ENCODE measurements at places on chromosomes 3 and 15.

DNA sequence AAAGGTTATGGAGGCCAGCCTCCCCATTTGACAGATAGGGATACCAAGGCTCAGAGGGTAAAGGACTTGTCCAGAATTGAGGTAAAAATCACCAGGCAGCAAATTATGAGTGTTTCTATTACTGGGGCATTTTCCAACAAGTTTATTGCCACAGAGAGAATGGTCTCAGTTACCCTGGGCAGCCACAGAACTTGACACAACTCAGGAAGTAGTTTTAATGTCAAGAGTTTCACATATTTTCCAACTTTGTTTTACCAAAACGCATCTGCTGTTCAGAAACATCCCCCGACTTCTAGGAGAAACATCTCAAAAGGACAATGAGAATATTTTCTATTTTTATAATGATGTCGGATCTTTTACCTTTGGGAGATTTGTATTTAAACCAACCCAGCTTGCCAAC lies 107.5 kb upstream of the MRPS22 start:
- H3K4me1 ChIP-seq: no peaks in the 10 kb centered on the region
- H3K27ac ChIP-seq: no peak overlapping the region
- H3K27me3 ChIP-seq: peaks cover 29% of the 10 kb centered on the region
- no peaks in the 10 kb centered on the region for H3K36me3 ChIP-seq
- DNase-seq: no peak
- H3K4me3 ChIP-seq: no peak overlapping the region

DNA sequence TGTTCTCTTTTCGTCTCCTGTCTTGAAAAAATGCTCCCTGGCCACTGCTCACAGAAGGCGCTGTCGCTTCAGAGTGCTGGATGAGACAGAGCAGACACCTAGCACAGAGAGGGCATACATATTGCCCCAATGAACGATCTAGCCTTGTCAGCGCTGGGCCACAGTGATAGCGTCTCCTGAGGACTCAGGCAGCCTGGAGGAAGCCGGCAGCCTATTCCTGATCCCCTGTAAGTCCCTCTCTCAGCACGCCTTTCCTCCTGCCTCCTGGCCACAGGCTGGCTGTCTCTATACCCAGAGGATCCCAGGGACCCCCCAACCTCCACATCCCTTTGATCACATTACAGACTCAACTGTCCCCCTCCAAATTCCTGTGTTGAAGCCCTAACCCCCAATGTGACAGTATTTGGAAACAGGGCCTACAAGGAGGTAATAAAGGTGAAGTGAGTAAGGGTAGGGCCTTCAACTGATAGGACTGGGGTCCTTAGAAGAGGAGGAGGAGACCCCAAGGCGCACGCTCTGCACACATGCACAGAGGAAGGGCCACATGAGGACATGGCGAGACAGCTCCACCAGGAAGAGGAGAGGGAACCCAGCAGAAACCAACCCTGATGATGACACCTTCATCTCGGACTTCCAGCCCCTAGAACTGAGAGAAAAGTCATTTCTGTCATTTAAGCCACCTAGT lies 7.5 kb downstream of the PLA2G4F start:
- no peak overlapping the region for H3K27ac ChIP-seq
- H3K36me3 ChIP-seq: no peaks in the 10 kb centered on the region
- H3K4me1 ChIP-seq: no peaks in the 10 kb centered on the region
- no peaks in the 10 kb centered on the region for H3K27me3 ChIP-seq
- no peak overlapping the region for H3K4me3 ChIP-seq
- DNase-seq: peak; percentile 15

GRCh38 chr3:58104712-58105111 lies 96.5 kb downstream of the FLNB start:
- H3K27ac ChIP-seq: no peak overlapping the region
- H3K27me3 ChIP-seq: no peaks in the 10 kb centered on the region
- H3K4me1 ChIP-seq: peaks cover 12% of the 10 kb centered on the region
- peaks cover 13% of the 10 kb centered on the region for H3K36me3 ChIP-seq

DNA sequence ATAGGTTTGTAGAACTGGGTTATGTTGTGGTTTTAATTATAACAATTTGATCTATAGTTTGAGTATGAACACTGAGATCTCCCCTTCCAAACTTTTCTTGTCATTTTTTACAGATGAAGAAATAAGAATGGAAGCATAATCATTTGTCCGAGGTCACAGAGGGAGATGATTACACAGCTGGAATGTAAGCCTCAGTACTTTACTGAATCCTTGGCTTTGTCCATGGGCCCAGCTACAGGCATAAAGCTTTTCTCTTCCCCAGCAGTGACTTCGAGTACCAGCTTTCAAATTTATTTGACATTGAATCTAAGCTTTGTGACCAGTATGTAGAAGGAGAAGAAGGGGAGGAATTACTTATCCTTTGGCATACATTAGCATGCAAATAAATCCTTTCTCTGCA lies 80.9 kb upstream of the DCBLD2 start:
- H3K36me3 ChIP-seq: no peaks in the 10 kb centered on the region
- DNase-seq: no peak
- H3K4me3 ChIP-seq: no peak overlapping the region
- H3K4me1 ChIP-seq: no peaks in the 10 kb centered on the region

GRCh38 chr3:105448338-105448982 lies 81.8 kb downstream of the ALCAM start:
- no peaks in the 10 kb centered on the region for H3K36me3 ChIP-seq
- no peaks in the 10 kb centered on the region for H3K4me1 ChIP-seq
- DNase-seq: no peak
- no peak overlapping the region for H3K27ac ChIP-seq

DNA sequence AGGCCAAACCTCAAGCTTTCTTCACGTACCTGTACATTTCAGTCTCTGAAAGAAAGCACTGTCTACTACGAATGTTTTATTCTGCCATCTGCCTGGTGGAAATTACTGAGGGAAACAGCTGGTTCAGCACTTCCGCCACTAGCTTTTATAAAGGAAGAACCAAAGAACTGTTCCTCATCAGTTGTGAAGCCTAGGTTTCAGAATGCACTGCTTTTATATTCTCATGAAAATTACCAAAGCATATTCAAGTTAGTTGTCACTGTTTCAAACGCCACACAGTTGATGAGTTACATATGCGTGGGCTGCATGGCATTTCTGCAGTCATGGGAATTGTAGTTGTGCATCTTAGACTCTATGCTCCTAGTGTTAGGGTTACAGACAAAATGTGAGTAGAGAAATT lies 21.5 kb upstream of the ZBTB38 start:
- H3K27ac ChIP-seq: no peak overlapping the region
- H3K4me1 ChIP-seq: no peaks in the 10 kb centered on the region
- H3K27me3 ChIP-seq: peaks cover 7% of the 10 kb centered on the region
- no peaks in the 10 kb centered on the region for H3K36me3 ChIP-seq

GRCh38 chr3:193870376-193871219 lies 265.4 kb upstream of the HES1 start:
- H3K27ac ChIP-seq: no peak overlapping the region
- no peak for DNase-seq
- H3K27me3 ChIP-seq: peaks cover 27% of the 10 kb centered on the region
- peaks cover 9% of the 10 kb centered on the region for H3K4me1 ChIP-seq
- no peaks in the 10 kb centered on the region for H3K36me3 ChIP-seq

GRCh38 chr3:190382082-190382481 lies 5.9 kb upstream of the CLDN16 start:
- H3K27me3 ChIP-seq: no peaks in the 10 kb centered on the region
- H3K27ac ChIP-seq: no peak overlapping the region
- no peaks in the 10 kb centered on the region for H3K4me1 ChIP-seq
- H3K36me3 ChIP-seq: no peaks in the 10 kb centered on the region

GRCh38 chr3:85148036-85148435 lies 189.2 kb downstream of the CADM2 start:
- no peaks in the 10 kb centered on the region for H3K36me3 ChIP-seq
- DNase-seq: no peak
- no peaks in the 10 kb centered on the region for H3K4me1 ChIP-seq
- H3K4me3 ChIP-seq: no peak overlapping the region

- peak overlapping the region; percentile 51 for H3K4me3 ChIP-seq
- DNase-seq: no peak
- peaks cover 10% of the 10 kb centered on the region for H3K36me3 ChIP-seq
- H3K27ac ChIP-seq: peak overlapping the region; percentile 62
- H3K4me1 ChIP-seq: peaks cover 28% of the 10 kb centered on the region
These were observed 13.7 kb downstream of the FOXB1 start for GRCh38 chr15:60017538-60018520.

DNA sequence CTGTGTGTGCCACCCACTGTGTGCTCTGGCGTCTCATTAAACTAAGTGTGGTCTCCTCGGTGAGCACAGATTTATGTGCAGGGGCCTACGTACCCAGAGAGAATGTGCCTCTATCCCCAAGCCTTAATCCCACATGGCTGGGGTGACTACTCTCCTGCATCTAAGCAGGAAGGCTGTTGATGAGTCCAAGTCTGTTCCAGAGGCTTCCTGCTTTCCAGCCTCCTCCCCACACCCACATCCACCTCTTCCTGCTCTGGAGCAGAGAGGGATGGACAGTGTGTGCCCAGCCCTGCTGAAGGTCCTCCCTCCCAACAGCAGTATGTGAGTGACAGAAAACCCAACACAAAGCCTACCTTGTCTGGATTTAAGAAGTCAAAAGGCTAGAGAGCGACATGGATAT lies 38.8 kb upstream of the BCL2L10 start:
- H3K4me1 ChIP-seq: peaks cover 8% of the 10 kb centered on the region
- no peak overlapping the region for H3K4me3 ChIP-seq
- peaks cover 10% of the 10 kb centered on the region for H3K36me3 ChIP-seq
- DNase-seq: no peak
- no peak overlapping the region for H3K27ac ChIP-seq

GRCh38 chr3:87350367-87351199 lies 74.2 kb upstream of the POU1F1 start:
- no peaks in the 10 kb centered on the region for H3K36me3 ChIP-seq
- no peaks in the 10 kb centered on the region for H3K4me1 ChIP-seq
- H3K27me3 ChIP-seq: peaks cover 1% of the 10 kb centered on the region
- no peak for DNase-seq

GRCh38 chr3:103047640-103048039 lies 612.8 kb downstream of the ZPLD1 start:
- H3K4me1 ChIP-seq: no peaks in the 10 kb centered on the region
- H3K36me3 ChIP-seq: no peaks in the 10 kb centered on the region
- no peak overlapping the region for H3K27ac ChIP-seq
- DNase-seq: no peak
- H3K27me3 ChIP-seq: no peaks in the 10 kb centered on the region

- H3K36me3 ChIP-seq: no peaks in the 10 kb centered on the region
- no peak for DNase-seq
- H3K4me3 ChIP-seq: no peak overlapping the region
- no peaks in the 10 kb centered on the region for H3K27me3 ChIP-seq
- H3K4me1 ChIP-seq: no peaks in the 10 kb centered on the region
- H3K27ac ChIP-seq: no peak overlapping the region
These were observed 26.6 kb downstream of the HDAC11 start for GRCh38 chr3:13506680-13507079.

DNA sequence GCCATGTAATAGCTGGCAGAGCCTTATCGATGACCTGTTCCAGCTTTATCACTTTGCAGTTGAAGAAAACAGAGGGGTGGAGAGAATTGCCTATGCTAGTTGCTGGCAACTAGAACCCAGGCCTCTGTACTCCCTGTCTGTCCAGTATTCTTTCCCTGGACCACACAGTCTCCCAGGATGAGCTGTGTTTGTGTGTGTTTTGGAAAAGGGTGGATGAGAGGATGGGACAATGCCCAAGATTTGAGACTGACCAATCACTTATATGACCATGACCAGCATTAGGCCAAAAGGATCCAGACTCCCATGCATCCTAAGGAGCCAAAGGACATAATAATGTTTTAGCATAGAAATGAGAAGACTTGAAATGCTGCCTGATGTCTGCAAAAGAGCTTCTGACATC lies 102.6 kb downstream of the CD200R1L start:
- H3K4me1 ChIP-seq: peaks cover 22% of the 10 kb centered on the region
- H3K36me3 ChIP-seq: no peaks in the 10 kb centered on the region
- no peak overlapping the region for H3K4me3 ChIP-seq
- H3K27me3 ChIP-seq: no peaks in the 10 kb centered on the region
- DNase-seq: no peak

DNA sequence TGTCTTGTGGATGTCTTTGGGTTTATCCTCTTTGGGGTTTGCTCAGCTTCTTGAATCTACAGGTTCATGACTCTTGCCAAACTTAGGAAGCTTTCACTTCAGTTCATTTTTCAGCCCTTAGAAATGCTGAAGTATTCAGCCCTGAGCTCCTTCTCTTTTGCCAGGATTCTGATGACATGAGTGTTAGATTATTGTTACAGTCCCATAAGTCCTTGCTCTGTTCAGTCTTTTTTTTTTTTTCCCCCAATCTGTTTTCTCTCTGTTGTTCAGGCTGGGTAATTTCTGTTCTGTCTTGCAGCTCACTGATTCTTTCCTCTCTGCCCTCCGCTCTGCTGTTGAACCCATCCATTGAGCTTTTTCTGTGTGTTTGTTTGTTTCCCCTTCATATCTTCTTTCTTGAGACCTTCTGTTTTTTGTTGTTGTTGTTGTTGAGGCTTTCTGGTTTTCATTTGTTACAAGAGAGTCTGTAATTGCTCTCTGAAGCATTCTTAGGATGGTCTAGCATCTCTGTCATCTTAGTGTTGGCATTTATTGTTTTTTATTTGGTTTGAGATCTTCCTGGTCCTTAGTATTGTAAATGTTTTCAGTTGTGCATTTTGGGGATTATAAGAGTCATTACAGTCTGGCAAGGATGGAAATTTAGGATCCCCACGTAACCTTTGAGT lies 18.4 kb downstream of the LRCH3 start:
- peaks cover 18% of the 10 kb centered on the region for H3K4me1 ChIP-seq
- peaks cover 23% of the 10 kb centered on the region for H3K36me3 ChIP-seq
- H3K4me3 ChIP-seq: no peak overlapping the region
- H3K27ac ChIP-seq: peak overlapping the region; percentile 2

GRCh38 chr3:193190146-193190786 lies 50.8 kb upstream of the PLAAT1 start:
- no peak overlapping the region for H3K27ac ChIP-seq
- H3K36me3 ChIP-seq: no peaks in the 10 kb centered on the region
- DNase-seq: no peak

DNA sequence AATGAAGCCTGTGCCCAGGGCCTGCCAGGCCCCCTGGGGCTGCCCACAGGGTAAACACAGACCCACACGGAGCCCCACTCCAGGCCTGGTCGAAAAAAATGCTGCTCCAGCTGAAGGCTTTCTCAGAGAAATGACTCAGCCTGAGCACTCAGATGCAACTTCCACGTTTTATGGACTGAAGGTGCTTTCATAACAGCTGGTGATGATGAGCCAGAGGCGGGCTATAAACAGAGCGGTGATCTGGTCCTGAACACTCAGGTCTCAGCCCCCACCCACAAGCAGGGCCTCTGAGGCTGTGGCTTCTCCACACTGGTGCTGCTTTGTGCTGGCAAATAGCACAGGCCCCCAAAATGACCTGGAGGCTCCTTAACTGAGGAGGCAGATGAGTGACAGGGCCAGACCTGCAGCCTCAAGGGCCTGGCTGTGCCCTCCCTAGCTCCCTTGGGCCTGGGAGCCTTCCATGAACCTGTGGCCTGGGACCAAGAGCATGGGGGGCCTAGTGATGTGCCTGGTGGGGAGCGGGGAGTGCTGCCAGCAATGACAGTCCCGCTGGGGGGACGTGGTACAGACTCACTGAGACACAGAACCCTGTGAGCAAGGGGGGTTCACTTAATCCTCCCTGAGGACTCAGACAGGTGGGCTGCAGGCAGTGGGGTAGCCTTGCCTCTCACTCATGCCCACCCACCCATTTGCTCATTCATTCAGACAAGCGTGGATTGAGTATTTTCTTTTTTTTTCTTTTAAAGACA lies 23.0 kb upstream of the FURIN start:
- DNase-seq: no peak
- H3K27me3 ChIP-seq: no peaks in the 10 kb centered on the region
- no peak overlapping the region for H3K4me3 ChIP-seq
- H3K36me3 ChIP-seq: peaks cover 3% of the 10 kb centered on the region
- peaks cover 21% of the 10 kb centered on the region for H3K4me1 ChIP-seq

Data from activated naive CD8-positive, alpha-beta T cell treated with anti-CD3 and anti-CD28 coated beads, Interleukin-2, amount 10 ng/mL, durations not matched to agents 7 days and 5 days (primary cell).